ENCODE measurements at places on chromosomes 2 and 18. TPM values are rescaled to one million over a fixed set of nuclear protein-coding genes. Genes with fewer than 3 reads are reported as not detected.

DNA sequence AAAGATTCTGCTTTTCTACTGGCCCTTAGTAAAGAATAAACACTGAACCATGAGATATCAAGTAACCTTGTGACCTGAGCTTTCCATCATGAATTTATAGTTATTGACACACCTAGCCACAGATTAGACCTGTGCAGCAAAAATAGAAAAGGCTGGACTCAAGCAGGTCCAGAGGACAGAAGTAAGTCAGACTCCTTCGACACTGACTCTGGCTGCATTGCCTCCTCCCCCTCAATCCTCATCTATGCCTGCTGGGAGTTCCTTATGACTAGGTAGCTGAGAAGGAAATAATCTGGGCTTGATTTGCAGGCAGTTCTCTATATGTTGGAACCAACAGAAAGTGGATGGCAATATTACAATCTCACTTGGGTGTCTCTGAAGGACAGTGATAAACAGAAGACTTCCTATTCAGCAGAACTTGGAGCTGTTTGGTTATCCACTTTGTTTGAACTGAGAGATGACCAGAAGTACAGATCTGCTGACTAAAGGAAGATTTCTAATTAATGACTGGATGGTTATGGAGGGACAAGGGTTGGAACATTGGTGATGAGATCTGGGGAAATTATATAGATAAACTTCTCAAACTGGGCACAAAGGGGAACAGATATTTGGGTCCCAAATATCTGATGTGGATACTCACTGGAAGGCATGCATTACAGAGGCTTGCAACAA lies 39.4 kb downstream of the ARID5A start:
- H3K36me3 ChIP-seq, result no peaks in the 10 kb centered on the region
- DNase-seq, result no peak
- H3K4me1 ChIP-seq, result no peaks in the 10 kb centered on the region
- no peak overlapping the region for H3K27ac ChIP-seq
- H3K27me3 ChIP-seq, result no peaks in the 10 kb centered on the region

- no peak for DNase-seq
- no peaks in the 10 kb centered on the region for H3K36me3 ChIP-seq
- no peaks in the 10 kb centered on the region for H3K27me3 ChIP-seq
- H3K4me1 ChIP-seq, result no peaks in the 10 kb centered on the region
Measured at GRCh38 chr18:29153091-29153490, 976.2 kb upstream of the CDH2 start.

DNA sequence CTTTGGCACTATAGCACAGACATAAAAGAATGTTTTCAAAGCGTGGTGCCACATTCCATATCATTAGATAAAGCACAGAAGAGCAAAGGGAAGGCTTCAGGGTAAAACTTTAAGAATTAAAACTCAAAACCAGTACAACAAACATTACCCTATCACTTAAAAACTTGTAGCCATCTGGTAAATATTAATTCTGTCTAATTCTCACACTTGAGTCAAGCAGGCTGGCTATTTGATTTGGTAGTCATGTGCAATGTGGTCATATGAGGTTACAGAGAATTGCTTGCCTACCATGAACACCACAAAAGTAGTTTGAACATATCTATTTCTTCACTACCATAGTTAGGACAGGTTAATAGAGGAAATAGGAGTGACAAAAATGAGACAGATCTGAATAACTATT lies 244.9 kb downstream of the IRS1 start:
- H3K4me3 ChIP-seq, result no peak overlapping the region
- no peak for DNase-seq
- no peaks in the 10 kb centered on the region for H3K27me3 ChIP-seq
- H3K4me1 ChIP-seq, result no peaks in the 10 kb centered on the region

DNA sequence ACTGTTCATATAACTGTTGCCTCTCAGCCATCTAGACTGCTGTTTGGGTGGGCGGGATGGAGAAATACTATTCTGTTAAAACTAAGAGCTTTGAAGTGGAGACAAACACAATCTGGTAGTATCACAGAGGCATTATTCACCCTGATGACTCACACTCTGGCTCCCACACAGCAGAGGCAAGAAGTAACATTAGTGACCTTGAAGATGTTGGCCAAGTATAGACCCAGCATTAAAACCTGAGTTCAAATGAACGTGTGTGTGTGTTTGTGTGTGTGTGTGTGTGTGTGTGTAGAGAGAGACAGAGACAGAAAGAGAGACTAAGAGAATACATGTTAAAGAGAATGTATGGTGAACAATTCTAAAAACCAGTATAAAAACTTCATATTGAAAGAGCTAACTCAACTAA lies 22.5 kb upstream of the ACVR1 start:
- no peaks in the 10 kb centered on the region for H3K27me3 ChIP-seq
- DNase-seq, result no peak
- H3K36me3 ChIP-seq, result no peaks in the 10 kb centered on the region
- H3K4me3 ChIP-seq, result no peak overlapping the region
- H3K27ac ChIP-seq, result no peak overlapping the region
- H3K4me1 ChIP-seq, result no peaks in the 10 kb centered on the region

GRCh38 chr2:857081-857480 lies 93.6 kb upstream of the SNTG2 start:
- DNase-seq, result no peak
- H3K27me3 ChIP-seq, result peaks cover under 1% of the 10 kb centered on the region
- no peak overlapping the region for H3K27ac ChIP-seq
- no peaks in the 10 kb centered on the region for H3K36me3 ChIP-seq
- H3K4me1 ChIP-seq, result no peaks in the 10 kb centered on the region
- H3K4me3 ChIP-seq, result no peak overlapping the region

- no peaks in the 10 kb centered on the region for H3K36me3 ChIP-seq
- H3K4me3 ChIP-seq, result no peak overlapping the region
- H3K27ac ChIP-seq, result no peak overlapping the region
- H3K27me3 ChIP-seq, result no peaks in the 10 kb centered on the region
- peak; percentile 51 for DNase-seq
- H3K4me1 ChIP-seq, result no peaks in the 10 kb centered on the region
Measured at GRCh38 chr2:128784626-128785306, 466.1 kb upstream of the HS6ST1 start.

GRCh38 chr2:27071990-27072830 lies 756 bp upstream of the OST4 start:
- DNase-seq, result no peak
- no peaks in the 10 kb centered on the region for H3K27me3 ChIP-seq
- H3K4me1 ChIP-seq, result peaks cover 56% of the 10 kb centered on the region
- peak overlapping the region; percentile 92 for H3K27ac ChIP-seq
- H3K36me3 ChIP-seq, result peaks cover 24% of the 10 kb centered on the region

DNA sequence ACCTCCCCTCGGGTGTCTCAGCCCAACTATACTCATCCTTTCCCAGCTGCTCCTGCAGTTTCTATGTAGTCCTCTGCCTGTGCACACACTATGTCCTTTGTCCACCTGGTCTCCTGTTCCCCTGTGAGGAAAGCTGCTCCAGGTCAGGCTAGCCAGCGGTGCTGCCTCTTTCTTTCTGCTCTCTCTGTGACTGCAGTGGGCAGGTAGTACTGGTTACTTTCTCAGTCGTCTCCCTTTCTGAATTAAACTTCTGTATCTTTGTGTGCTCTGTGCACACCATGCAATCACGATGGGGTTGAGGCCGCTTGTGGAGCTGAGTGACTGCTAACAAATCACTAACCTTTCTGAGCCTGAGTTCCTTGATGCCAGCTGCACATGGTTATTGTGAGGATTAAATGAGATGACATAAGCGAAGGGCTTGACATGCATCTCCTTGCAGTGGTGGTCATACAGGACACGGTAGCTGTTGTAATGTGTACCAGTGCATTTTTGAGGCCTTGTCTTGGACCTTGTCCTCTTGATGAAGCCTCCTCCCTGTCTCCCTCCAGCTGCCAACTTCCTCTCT lies 3.5 kb downstream of the FARP2 start:
- no peak overlapping the region for H3K4me3 ChIP-seq
- no peak overlapping the region for H3K27ac ChIP-seq
- H3K27me3 ChIP-seq, result no peaks in the 10 kb centered on the region
- H3K4me1 ChIP-seq, result peaks cover 46% of the 10 kb centered on the region
- H3K36me3 ChIP-seq, result no peaks in the 10 kb centered on the region

GRCh38 chr2:172914341-172915008 lies 161.2 kb upstream of the MAP3K20 start:
- H3K4me3 ChIP-seq, result no peak overlapping the region
- H3K27ac ChIP-seq, result no peak overlapping the region
- H3K27me3 ChIP-seq, result no peaks in the 10 kb centered on the region

DNA sequence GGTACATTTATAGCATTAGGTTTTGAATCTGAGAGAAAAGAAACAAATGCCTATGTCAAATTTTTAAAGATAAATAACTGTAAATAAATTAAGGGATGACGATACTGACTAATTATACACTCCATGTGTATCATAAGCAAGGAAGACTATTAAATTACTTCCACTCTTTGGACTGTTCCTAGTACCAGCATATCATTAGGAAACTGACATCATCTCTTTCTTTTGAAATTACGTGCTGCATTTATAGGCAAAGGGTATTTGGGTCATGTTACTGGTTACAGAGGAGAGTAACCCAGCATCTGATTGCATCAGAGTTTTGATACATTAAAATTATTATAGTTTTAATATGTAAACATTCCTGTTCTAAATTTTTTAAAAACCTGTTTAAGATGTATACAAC lies 309.7 kb downstream of the XIRP2 start:
- H3K27me3 ChIP-seq, result no peaks in the 10 kb centered on the region
- H3K27ac ChIP-seq, result no peak overlapping the region
- H3K4me1 ChIP-seq, result peaks cover 8% of the 10 kb centered on the region
- no peaks in the 10 kb centered on the region for H3K36me3 ChIP-seq
- H3K4me3 ChIP-seq, result no peak overlapping the region

- H3K4me1 ChIP-seq, result peaks cover 5% of the 10 kb centered on the region
- peaks cover 16% of the 10 kb centered on the region for H3K36me3 ChIP-seq
- H3K27me3 ChIP-seq, result no peaks in the 10 kb centered on the region
- H3K27ac ChIP-seq, result peak overlapping the region; percentile 80
Measured at GRCh38 chr2:113198790-113199612, 25.2 kb downstream of the PSD4 start.

DNA sequence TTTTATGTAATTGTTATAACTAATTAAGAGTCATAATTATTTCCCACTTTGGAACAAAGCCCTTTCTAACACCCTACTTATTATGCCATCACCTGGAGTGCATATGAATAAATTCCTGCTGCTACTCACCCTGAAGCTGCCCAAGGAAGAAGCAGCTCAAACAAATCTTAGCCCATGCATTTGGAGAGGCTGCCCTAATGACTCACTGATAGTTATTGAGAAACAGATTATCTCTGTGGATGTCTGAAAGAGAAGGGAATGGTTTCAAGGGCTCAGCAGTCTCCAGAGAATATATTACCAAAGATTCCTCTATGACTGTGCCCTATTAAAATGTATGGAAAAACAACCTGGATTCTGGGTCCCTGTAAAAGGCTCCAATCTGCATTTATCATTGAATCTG lies 81.0 kb downstream of the GPR39 start:
- no peak overlapping the region for H3K4me3 ChIP-seq
- no peaks in the 10 kb centered on the region for H3K27me3 ChIP-seq

DNA sequence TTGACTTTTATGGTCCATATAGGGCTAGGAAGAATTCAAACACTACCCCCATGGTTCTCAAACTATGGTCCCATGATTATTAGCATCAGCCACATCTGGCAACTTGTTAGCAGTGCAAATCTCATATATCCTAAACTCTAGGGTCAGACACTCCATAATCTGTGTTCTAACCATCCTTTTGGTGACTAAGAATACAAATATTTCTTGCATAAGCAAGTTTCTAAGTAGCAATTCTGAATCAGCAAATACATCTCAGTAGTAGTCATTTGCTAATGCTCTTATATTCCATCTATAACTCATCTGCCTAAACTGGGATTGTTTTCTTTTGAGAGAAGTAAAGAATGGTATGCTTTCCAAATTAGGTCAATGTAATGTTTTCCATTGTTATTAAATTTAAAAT lies 447.3 kb downstream of the TMX3 start:
- no peak overlapping the region for H3K4me3 ChIP-seq
- no peaks in the 10 kb centered on the region for H3K36me3 ChIP-seq
- no peaks in the 10 kb centered on the region for H3K27me3 ChIP-seq
- H3K4me1 ChIP-seq, result no peaks in the 10 kb centered on the region
- no peak for DNase-seq
- no peak overlapping the region for H3K27ac ChIP-seq

DNA sequence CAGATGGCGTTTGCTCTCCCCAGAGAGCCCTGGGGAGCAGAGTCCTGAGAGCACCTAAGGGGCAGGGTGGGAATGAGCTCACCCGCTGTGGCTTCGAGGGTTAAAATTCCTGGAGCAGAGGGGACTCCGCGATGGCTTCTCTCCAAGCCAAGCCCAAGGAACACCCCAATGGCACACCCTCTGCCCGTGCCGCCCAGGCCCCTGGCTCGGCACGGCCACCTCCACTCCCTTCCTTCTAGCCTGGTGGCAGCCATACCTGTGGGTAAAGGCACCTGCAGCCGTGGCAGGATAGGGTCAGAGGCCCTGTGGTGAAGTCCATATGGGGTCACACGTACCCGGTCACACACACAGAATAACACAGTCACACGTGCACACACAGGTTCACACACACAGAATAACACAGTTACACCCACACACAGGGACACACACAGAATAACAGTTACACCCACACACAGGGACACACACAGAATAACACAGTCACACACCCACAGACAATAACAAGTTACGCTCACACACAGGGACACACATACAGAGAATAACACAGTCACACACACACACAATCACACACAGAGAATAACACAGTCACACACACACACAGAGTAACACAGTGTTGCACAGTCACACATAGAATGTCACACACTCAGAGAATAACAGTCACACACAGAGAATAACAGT lies 50.5 kb downstream of the RAMP1 start:
- H3K36me3 ChIP-seq, result no peaks in the 10 kb centered on the region
- no peaks in the 10 kb centered on the region for H3K27me3 ChIP-seq
- peaks cover 8% of the 10 kb centered on the region for H3K4me1 ChIP-seq
- no peak overlapping the region for H3K4me3 ChIP-seq
- DNase-seq, result no peak
- H3K27ac ChIP-seq, result no peak overlapping the region

- no peak for DNase-seq
- H3K36me3 ChIP-seq, result peaks cover 9% of the 10 kb centered on the region
- H3K27me3 ChIP-seq, result no peaks in the 10 kb centered on the region
- no peak overlapping the region for H3K4me3 ChIP-seq
- no peak overlapping the region for H3K27ac ChIP-seq
Measured at GRCh38 chr2:58203018-58203417, 38.1 kb downstream of the FANCL start.

GRCh38 chr2:196963961-196964360 lies 37.5 kb upstream of the PGAP1 start:
- no peaks in the 10 kb centered on the region for H3K36me3 ChIP-seq
- H3K27me3 ChIP-seq, result no peaks in the 10 kb centered on the region
- H3K27ac ChIP-seq, result no peak overlapping the region
- H3K4me3 ChIP-seq, result no peak overlapping the region
- peaks cover 5% of the 10 kb centered on the region for H3K4me1 ChIP-seq

DNA sequence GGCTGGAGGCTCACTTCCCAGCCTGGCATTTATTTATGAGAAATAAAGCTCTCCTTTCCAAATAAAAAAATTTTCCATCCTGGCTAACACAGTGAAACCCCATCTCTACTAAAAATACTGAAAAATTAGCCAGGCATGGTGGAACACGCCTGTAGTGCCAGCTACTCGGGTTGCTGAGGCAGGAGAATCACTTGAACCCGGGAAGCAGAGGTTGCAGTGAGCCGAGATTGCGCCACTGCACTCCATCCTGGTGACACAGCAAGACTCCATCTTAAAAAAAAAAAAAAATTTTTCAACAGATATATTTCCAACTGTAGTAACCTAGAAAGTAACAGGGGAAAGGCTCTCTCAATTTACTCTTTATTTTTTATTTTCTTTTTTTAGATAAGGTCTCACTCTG lies 6.1 kb upstream of the PCBP1 start:
- no peaks in the 10 kb centered on the region for H3K27me3 ChIP-seq
- DNase-seq, result no peak
- H3K27ac ChIP-seq, result no peak overlapping the region
- no peak overlapping the region for H3K4me3 ChIP-seq

VIL1 gene
- total RNA-seq, result not detected

FBLN7 gene
- total RNA-seq, result 5.4 TPM

Data from upper lobe of right lung (tissue), 1 donor.